ENCODE measurements at places on chromosomes 7 and 10. TPM values are rescaled to one million over a fixed set of nuclear protein-coding genes. Genes with fewer than 3 reads are reported as not detected.
A peak's percentile ranks its signal among the peaks of the same experiment; 100 is the strongest.

The PRLHR gene
- total RNA-seq, result not detected

The EIF5AL1 gene
- total RNA-seq, result 0.18 TPM

- no peak overlapping the region for H3K27ac ChIP-seq
- H3K4me1 ChIP-seq, result peaks cover 7% of the 10 kb centered on the region
Measured at GRCh38 chr7:85593355-85593754, 406.5 kb upstream of the SEMA3D start.

- H3K27me3 ChIP-seq, result no peaks in the 10 kb centered on the region
- H3K36me3 ChIP-seq, result no peaks in the 10 kb centered on the region
- peaks cover 14% of the 10 kb centered on the region for H3K4me1 ChIP-seq
- no peak overlapping the region for H3K27ac ChIP-seq
- no peak for DNase-seq
Measured at GRCh38 chr10:70578371-70578947, 24.1 kb downstream of the PRF1 start.

DNA sequence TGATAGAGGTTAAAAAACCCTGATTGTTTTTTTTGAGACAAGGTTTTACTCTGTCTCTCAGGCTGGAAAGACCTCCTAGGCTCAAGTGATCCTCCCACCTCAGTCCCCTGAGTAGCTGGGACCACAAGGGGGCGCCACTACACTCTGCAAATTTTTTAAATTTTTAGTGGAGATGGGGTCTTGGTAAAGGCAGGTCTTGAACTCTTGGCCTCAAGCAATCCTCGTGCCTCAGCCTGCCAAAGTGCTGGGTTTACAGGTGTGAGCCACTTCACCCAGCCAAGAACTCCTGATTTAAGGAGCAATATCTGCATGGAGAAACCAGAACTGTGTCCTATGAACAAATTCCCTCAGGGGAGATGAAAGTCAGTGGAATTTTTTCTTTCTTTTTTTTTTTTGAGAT, 7.3 kb upstream of the KLHDC10 start:
- peak; percentile 50 for DNase-seq
- no peaks in the 10 kb centered on the region for H3K4me1 ChIP-seq
- H3K27ac ChIP-seq, result no peak overlapping the region
- no peaks in the 10 kb centered on the region for H3K27me3 ChIP-seq
- no peaks in the 10 kb centered on the region for H3K36me3 ChIP-seq
- H3K4me3 ChIP-seq, result no peak overlapping the region

DNA sequence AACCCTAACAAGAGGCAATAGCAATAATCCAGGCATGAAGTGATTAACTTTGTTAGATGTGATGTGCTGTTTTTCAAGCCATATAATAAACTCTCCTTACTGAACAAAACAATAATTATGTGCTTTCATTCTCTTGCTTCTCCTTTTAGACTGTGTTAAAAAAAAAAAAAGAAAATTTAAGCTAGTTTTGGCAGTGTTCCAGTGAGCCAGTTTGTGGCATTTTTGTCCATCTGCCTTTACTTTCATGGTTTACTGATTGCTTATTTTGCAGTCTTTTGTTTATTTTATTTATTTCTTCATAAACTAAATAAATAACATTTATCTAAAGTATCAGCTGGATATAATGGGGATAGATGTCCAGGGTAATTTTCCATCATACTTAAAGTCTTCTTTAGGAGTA, 625.3 kb downstream of the CNTNAP2 start:
- H3K36me3 ChIP-seq, result no peaks in the 10 kb centered on the region
- H3K4me1 ChIP-seq, result no peaks in the 10 kb centered on the region
- H3K27ac ChIP-seq, result no peak overlapping the region
- H3K27me3 ChIP-seq, result no peaks in the 10 kb centered on the region
- no peak for DNase-seq

DNA sequence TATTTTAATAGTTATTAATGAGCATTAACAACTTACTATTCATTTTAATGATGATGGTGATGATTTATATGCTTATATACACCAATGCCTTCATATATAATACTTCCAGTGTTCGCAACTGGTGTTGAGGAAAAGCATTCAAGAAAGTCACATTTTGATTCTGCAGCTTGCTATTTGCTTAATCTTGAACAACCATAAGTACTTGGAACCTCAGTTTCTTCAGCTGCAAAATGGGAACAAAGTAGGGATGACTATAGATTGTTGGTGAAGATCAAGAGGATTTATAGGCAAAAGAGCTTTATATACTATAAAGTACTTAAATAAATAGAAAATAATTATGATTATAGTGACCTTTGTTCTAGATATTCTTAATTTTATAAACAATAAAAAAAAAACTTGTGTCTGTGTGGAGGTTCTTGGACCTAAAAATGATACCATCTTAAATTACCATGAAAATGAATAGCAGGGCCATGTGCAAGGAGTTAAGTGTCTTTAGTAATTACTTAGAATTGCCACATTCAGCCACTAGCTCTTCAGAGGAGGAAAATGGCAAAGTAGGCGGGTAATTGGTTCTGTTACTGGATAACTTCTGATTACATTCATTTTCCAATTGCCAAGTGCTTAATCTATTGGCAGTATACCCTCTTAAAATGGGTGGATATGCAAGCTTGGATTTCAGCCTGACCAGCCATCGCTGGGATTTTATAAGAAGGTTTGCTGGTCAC, 4.5 kb downstream of the ARID5B start:
- H3K27me3 ChIP-seq, result no peaks in the 10 kb centered on the region
- DNase-seq, result no peak
- peaks cover 50% of the 10 kb centered on the region for H3K4me1 ChIP-seq

DNA sequence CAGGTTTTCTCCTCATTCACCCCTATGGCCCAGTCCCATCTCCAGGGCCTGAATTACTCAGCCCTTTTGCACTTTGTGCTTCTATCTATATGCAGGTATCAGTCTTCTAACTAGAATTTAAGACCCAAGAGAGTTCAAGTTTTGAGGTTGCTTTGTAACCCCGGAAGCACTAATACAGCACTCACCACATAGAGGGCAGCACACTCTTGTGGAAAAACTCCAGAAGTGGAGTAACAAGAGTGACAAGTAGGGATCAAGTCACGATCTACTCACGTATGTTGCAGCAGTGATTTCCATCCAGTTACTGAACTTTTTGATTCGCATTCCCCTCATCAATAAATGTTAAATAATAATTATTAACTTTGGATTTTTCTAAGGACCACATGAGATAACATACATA, 151.0 kb downstream of the CHCHD3 start:
- H3K4me3 ChIP-seq, result no peak overlapping the region
- no peak overlapping the region for H3K27ac ChIP-seq
- no peaks in the 10 kb centered on the region for H3K36me3 ChIP-seq
- no peaks in the 10 kb centered on the region for H3K27me3 ChIP-seq
- no peaks in the 10 kb centered on the region for H3K4me1 ChIP-seq

The AGAP9 gene
- total RNA-seq, result 10.6 TPM

DNA sequence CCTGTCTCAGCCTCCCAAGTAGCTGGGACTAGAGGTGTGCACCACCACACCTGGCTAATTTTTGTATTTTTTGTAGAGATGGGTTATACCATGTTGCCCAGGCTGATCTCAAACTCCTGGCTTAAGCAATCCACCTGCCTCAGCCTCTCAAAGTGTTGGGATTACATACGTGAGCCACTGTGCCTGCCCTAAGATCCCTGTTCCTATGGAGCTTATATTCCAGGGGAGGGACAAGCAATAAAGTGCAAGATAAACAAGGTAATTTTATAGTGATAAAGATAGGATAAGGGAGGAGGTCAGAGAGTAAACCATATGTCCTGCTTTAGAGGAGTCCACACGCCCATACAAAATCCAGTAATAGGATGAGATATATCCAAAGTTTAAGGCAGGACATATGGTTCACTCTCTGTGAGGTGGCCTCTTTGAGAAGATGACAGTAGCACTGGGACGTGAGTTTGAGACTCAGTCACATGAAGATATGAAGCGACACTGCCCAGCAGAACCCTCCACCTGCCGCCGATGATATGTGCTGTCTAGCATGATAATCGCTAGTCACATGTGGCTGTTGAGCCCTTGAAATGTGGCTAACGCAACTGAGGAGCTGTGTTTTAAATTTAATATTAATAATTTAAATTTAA, 113.5 kb upstream of the PDCD4 start:
- H3K27ac ChIP-seq, result no peak overlapping the region
- DNase-seq, result no peak
- no peaks in the 10 kb centered on the region for H3K36me3 ChIP-seq
- no peaks in the 10 kb centered on the region for H3K27me3 ChIP-seq
- no peaks in the 10 kb centered on the region for H3K4me1 ChIP-seq
- no peak overlapping the region for H3K4me3 ChIP-seq

DNA sequence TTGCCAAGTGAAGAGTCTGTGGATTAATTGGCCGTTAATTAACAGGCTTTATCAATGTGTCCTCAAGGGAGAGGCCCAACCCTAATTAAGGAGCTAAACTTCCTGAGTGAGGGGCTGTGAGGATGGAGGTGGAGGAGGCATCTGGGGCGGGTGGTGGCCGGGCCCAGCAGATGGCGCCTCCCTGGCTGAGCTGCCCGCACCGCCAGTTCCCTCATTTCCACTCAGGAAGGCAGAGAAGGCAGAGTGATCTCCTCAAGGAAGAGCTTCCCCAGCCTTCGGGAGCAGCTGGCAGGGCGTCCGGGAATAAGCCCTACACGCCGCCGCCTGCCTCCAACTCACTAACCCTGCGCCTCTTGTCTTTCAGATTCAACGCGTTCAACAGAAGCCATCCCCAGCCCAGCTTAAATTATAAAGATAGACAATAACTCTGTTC, 112.2 kb downstream of the CYTH3 start:
- no peak overlapping the region for H3K4me3 ChIP-seq
- H3K36me3 ChIP-seq, result peaks cover 38% of the 10 kb centered on the region
- DNase-seq, result peak; percentile 84
- no peaks in the 10 kb centered on the region for H3K4me1 ChIP-seq
- no peaks in the 10 kb centered on the region for H3K27me3 ChIP-seq

GRCh38 chr10:13517675-13518074, 11.1 kb downstream of the BEND7 start:
- H3K27me3 ChIP-seq, result no peaks in the 10 kb centered on the region
- H3K36me3 ChIP-seq, result peaks cover 22% of the 10 kb centered on the region
- no peaks in the 10 kb centered on the region for H3K4me1 ChIP-seq
- H3K27ac ChIP-seq, result no peak overlapping the region
- DNase-seq, result no peak

DNA sequence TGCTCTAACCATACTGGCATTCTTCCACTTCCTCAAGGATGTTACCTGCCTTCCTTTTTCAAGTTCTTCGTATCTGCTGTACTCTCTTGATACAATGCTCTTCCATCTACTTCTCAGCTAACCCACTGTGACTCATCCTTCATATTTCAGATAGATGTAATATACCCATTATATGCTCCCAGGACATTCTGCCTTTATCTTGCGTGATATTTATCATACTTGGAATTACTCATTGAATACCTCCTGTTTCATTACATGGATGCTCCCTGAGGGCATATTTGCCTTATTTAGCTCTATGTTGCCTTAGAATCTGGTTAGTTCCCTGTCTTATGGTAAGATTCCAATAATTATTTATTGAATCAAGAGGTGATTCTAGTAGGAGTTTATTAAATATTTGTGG, 706.4 kb downstream of the SORCS3 start:
- no peak overlapping the region for H3K27ac ChIP-seq
- H3K27me3 ChIP-seq, result no peaks in the 10 kb centered on the region
- H3K4me3 ChIP-seq, result no peak overlapping the region
- no peaks in the 10 kb centered on the region for H3K4me1 ChIP-seq
- DNase-seq, result no peak

DNA sequence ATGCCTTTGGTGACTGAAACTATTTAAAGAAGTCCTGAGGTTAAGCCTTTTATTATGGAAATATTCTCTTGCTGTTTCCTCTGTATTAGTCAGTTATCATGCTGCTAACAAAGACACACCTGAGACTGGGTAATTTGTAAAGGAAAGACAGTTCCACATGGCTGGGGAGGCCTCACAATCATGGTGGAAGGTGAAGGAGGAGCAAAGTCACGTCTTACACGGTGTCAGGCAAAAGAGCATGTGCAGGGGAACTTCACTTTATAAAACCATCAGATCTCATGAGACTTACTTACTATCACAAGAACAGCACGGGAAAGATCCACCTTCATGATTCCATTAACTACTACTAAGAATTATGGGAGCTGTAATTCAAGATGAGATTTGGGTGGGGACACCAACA, 121.2 kb upstream of the GPR26 start:
- no peaks in the 10 kb centered on the region for H3K27me3 ChIP-seq
- no peaks in the 10 kb centered on the region for H3K36me3 ChIP-seq
- DNase-seq, result no peak

The MBL2 gene
- total RNA-seq, result not detected

GRCh38 chr7:7257899-7258692, 75.8 kb downstream of the C1GALT1 start:
- no peaks in the 10 kb centered on the region for H3K27me3 ChIP-seq
- H3K36me3 ChIP-seq, result no peaks in the 10 kb centered on the region
- peak overlapping the region; percentile 61 for H3K27ac ChIP-seq
- H3K4me3 ChIP-seq, result no peak overlapping the region
- peaks cover 24% of the 10 kb centered on the region for H3K4me1 ChIP-seq
- no peak for DNase-seq

GRCh38 chr7:67301667-67302066, 305.0 kb downstream of the TYW1 start:
- H3K36me3 ChIP-seq, result peaks cover 16% of the 10 kb centered on the region
- peak; percentile 20 for DNase-seq
- peak overlapping the region; percentile 71 for H3K4me3 ChIP-seq
- H3K4me1 ChIP-seq, result peaks cover 7% of the 10 kb centered on the region
- H3K27me3 ChIP-seq, result no peaks in the 10 kb centered on the region

DNA sequence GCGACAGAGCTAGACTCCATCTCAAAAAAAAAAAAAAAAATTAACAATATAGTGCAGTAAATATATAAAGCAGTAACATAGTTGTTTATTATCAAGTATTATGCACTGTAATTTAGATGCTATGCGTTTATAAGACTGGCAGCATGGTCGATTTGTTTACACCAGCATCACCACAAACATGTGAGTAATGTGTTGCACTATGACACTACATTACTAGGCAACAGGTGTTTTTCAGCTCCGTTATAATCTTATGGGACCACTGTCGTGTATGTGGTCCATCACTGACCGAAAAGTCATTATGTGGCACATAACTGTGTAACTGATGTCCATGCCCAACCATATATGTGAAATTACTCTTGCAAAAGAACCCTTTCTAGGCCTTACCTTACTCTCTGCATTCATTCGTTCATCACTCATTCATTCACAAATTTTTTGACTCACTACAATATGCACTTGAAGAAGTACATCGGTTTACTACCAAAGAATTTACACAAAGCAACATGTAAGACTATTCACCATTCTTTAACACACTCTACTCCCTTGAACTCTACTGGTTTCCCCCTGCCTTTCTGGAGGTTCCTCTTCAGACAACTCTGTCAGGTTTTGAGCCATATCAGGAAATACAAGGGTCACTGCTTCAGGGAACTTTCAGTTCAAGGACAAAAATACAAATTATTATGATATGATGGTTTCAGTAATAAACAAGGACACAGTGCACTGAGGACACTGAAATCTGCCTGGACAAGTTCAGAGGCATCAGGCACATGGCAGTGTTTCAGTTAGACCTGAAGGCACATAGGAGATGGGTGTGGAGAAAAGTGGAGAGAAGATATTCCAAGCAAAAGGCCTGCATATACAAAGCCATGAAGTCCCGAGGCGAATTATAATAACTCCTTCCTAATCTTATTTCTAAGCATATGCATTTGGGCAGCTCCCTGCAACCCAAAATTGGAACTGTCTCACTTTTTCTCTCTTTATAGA, 17.4 kb downstream of the ITGB1 start:
- peaks cover 62% of the 10 kb centered on the region for H3K4me1 ChIP-seq
- peak overlapping the region; percentile 10 for H3K27ac ChIP-seq
- H3K36me3 ChIP-seq, result peaks cover 3% of the 10 kb centered on the region
- no peaks in the 10 kb centered on the region for H3K27me3 ChIP-seq
- H3K4me3 ChIP-seq, result no peak overlapping the region

GRCh38 chr7:137172105-137172590, 171.4 kb downstream of the PTN start:
- H3K27me3 ChIP-seq, result no peaks in the 10 kb centered on the region
- H3K27ac ChIP-seq, result no peak overlapping the region
- no peak overlapping the region for H3K4me3 ChIP-seq
- no peaks in the 10 kb centered on the region for H3K36me3 ChIP-seq
- no peaks in the 10 kb centered on the region for H3K4me1 ChIP-seq
